ENCODE measurements at places on chromosomes 11 and 22.
A peak's percentile ranks its signal among the peaks of the same experiment; 100 is the strongest.

DNA sequence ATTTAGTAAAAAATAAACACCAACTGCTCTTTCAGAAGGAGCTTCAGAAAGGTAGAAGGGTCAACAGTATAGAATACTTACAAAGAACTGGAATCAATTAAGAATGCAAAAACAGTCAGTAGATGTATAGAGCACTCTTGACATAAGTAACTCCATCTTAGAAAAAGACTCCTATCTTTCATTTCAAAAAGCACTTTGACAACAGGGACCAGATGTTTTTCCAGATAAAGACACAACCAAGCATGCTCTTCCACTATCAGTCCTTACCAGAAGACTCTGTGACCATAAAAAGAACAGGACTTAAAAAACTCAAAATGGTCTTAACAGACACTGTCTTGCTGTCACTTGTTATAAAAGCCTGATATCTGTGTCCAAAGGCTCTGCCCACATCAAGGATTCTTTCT, 5.2 kb downstream of the SLC25A17 start:
- peak; percentile 96 for DNase-seq

- DNase-seq, result no peak
Observed at GRCh38 chr22:36936362-36937116, 23.1 kb downstream of the CSF2RB start.

- DNase-seq, result no peak
Observed at GRCh38 chr11:61531044-61531443, 22.5 kb downstream of the LRRC10B start.

- no peak for DNase-seq
Observed at GRCh38 chr22:17818180-17818579, 43.9 kb upstream of the BID start.

DNA sequence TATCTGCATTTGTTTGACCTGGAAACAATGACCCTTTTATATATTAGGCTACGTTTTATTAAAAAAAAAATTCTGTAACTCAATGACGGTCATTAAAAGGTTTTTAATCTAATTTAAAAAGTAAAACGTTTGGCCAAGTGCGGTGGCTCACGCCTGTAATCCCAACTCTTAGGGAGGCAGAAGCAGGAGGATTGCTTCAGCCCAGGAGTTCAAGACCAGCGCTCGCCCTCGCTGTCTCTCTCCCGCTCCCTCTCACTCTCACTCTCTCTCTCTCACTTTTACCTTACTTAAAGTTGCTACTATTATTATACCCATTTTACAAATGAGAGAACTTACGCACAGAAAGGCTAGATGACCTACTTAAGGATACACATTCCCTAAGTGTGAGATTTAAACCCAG, 814 bp upstream of the NARS2 start:
- DNase-seq, result no peak

GRCh38 chr11:74449369-74449931, 17.9 kb downstream of the KCNE3 start:
- peak; percentile 97 for DNase-seq

- no peak for DNase-seq
Observed at GRCh38 chr11:122664188-122664587, 8.7 kb downstream of the UBASH3B start.
